Right hindlimb (tissue), 1 donor: ENCODE measurements at places on chromosomes 3 and 15.

DNA sequence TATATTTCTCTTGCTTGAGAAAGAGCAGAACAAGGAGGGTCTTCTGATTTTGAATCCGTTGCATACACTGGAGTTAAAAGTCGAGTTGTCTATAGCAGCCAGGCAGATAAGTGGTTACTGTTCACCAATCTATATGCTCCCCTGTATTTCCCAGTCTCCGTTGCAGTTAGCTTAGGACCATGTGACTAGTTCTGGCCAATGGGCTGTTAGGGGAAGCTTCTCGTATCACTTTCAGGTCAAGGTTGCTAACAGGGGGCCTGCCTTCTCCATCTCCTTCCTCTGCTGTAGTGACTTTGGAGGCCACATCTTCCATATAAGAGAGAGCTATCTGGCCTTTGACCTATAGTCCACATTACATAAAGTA lies 188.5 kb upstream of the KBTBD8 start:
- DNase-seq, result no peak

DNA sequence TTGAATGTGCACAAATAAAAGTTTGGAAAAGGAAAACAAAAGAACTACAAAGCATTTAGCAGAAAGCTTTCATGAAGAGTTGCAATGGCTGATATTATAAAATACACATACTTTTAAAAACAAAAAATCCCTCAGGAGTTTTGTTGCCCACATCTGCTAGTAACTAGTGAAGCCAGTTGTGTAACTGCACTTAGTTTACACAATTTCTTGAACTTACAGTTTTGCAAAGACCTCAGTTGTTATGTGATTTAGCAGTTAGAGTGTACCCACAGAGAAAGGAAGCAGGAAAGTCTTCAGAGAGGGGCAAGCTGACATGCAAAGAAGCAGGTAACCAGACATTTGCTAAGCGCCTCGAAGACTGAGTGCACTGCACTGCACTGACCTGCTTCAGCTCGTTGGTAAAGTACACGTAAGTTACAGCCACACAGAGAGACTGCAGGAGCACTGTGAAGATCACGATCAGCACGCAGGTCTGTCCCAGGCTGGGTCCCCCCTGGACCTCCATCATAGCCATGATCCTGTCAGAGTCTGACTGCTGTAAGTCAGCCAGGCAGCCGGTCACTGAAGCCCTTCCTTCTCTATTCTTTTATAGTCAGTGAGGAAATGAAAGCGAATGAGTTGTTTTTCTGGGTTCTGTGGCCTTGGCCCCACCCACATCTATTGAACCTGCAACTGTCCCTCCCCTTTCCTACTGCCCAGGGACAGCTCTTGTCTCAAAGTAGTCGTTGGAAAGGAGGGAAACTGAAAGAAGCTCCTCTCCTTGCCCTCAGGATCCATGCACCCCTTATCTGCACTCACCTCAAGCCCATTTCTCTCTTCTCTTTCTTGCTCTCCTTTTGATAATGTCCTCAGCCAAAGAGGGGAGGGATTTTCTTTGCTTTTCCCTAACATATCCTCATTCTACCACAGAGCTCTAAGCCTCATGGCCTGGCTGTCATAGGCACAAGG lies at the start of gene TNFSF10:
TNFSF10 (minus strand) TSS at position 560 of the 948 bp plus-strand sequence; CDS start at position 514, 46 bp downstream.
- DNase-seq, result peak; percentile 46

GRCh38 chr3:194775731-194776130 lies 90.0 kb downstream of the FAM43A start:
- no peak for DNase-seq

DNA sequence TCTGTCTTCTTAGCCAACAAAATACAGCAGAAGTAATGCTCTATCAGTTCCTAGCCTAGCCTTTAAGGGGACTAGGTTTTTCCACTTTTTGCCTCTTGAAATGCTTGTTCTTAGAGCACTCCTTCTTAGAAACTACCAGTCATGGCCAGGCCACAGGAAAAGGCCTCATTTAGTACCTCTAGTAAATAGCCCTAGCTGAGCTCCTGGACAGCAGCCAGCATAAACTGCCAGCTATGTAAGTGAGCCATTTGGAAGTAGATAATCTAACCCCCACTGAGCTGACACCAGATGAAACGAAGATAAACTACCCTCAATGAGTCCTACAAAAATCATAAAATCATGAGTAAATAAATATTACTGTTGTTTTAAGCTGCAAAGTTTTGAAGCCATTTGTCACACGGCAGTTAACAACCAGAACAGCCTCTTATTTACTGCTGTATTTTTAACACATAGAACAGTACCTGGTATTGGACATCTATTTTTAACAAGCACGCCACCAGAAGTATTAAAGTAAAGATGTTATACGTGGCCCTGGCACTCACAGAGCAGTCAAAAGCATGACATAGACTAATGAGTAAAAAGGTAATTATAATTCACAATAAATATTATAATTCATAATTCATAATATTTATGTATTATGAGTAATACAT lies 12.0 kb downstream of the TBC1D5 start:
- DNase-seq, result no peak

DNA sequence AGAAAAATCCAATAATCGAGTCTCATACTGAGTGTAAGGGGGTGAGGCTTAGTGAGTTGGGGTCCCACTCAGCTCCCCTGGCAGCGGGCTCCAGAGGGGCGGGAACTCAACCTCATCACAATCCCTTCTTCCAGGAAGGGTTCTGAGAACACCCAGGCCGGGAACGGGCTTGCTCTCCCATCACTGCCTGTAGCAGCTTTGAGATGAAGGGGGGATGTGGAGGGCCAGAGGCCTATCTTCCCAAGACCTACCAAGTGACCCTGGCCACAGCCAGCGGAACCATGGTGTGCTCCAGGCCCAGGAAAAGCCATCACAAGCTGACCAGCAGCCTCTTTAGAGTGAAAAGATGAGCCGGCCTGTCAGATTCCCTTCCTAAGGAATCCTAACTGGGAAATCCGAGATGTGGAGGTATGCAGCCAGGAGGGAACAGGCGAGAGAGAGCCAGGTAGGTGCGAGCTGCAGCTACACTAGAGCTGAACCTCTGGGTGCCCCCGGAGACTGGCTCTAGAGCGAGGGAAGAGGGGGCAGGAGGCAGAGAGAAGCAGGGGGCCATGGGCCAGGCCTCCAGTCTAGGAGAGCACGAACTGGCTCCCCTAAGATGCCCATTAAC lies 18.5 kb downstream of the GRAMD2A start:
- no peak for DNase-seq

DNA sequence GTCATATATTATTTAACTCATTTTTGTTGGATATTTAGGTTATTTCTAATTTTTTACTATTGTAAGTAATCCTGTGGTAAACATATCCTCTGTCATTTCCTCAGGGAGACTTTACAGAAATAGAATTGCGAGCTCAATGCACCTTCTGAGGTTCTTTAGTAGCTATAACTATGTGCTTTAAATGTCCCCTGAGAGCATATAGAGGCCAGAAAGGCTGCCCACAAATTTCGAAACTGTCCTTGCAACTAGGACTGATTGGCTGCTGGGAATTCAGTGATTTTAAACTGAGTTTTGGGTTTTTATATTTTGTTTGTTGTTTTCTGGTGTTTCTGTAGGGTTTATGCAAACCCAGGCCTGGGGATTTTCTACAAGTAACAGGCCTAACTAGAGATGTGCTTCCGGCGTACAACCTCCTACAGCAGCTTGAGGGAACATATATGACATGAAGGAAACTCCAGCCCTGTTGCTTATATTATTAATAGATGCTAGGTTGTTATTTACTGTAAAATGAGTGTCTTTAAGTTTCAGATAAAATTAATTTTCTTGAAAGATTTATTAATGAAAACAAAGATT lies 29.1 kb upstream of the P4HTM start:
- no peak for DNase-seq

- no peak for DNase-seq
Observed at GRCh38 chr3:157502916-157503595, at the start of gene VEPH1. VEPH1 (minus strand) TSS chr3:157503416; CDS start chr3:157495349, 8,067 bp downstream.

GRCh38 chr3:135018149-135018923 lies 223.3 kb downstream of the EPHB1 start:
- DNase-seq, result no peak

- no peak for DNase-seq
Observed at GRCh38 chr3:23161896-23162570, 41.1 kb upstream of the UBE2E2 start.

GRCh38 chr15:48388016-48388851 lies 57.0 kb downstream of the DUT start:
- peak; percentile 63 for DNase-seq

DNA sequence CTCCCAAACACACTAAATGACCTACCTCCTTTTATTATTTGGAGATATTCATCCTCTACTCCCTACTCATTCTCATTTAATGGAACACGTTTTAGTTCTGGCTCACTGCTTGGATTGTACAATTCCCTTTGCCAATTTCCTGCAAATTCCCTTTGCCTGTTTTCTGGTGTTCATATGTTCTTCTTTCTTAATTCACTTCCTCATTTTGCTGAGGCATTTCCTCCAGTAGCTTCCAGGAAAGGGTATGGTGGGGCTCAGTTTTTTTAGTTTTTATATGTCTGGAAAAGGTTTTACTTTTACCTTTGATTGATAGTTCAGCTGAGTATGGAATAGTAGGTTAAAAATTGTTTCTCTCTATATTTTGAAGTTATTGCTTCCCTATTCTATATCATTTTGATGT lies 143.6 kb upstream of the GOLIM4 start:
- no peak for DNase-seq

GRCh38 chr15:32855942-32856341 lies 138.1 kb downstream of the GREM1 start:
- DNase-seq, result no peak

DNA sequence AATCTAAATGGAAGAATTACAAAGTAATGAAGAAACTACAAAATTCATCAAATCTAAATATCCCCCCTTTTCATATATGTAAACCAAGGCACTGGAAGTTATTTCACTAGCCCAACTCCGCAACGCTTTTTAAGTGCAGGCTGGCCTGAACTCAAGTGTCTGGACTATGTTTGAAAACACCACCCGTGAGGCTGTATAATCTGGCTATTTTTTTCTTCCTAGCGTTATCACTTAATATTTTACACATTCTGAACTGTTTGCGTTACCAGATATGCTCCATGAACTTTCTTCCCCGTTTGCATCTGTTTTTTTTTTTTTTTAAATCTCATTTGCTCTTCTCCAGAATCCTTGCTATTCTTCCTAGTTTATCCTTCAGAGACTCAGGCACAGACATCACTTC lies 619.5 kb upstream of the CBLB start:
- DNase-seq, result no peak

DNA sequence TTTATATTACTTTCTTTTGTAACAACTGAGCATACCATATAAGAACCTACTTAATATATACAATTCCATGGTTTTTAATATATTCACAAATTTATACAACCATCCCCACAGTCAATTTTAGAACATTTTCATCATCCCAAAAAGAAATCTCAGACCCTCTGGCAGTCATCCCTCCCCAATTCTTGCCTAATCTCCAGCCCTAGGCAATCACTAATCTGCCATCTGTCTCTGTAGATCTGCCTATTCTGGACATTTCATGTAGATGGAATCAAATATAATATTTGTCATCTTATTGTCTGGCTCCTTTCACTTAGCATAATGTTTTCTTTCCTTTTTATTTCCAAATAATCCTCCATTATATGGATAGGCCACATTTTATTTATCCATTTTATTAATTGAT lies 92.5 kb downstream of the LARS2 start:
- DNase-seq, result no peak

GRCh38 chr3:102024270-102024904 lies 175.1 kb downstream of the NFKBIZ start:
- no peak for DNase-seq

- DNase-seq, result no peak
Observed at GRCh38 chr15:39925112-39925842, 5.2 kb upstream of the GPR176 start.

DNA sequence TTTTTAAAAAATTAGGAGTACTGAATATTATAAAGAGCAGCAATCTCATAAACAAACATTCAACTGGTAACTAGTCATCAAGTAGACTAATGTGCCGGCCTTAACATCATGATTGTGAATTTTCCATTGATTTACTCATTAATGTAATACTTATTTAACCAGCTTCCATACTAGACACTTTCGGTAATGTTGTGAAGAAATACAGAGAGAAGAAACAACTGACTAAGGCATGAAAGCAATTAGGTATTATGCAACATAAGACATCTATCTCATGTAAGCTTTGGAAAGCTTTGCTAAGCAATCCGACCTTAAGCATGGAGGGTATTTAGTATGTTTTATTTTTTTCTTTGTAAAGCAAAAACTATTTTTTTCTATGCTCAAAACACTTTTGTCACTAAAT lies 108.0 kb downstream of the IL1RAP start:
- no peak for DNase-seq
